Stimulated activated CD4-positive, alpha-beta T cell treated with anti-CD3 and anti-CD28 coated beads, Interleukin-1b, Interleukin-23, amount 100 ng/mL, for 4 hours (primary cell): ENCODE measurements at places on chromosomes 12 and 14.

DNA sequence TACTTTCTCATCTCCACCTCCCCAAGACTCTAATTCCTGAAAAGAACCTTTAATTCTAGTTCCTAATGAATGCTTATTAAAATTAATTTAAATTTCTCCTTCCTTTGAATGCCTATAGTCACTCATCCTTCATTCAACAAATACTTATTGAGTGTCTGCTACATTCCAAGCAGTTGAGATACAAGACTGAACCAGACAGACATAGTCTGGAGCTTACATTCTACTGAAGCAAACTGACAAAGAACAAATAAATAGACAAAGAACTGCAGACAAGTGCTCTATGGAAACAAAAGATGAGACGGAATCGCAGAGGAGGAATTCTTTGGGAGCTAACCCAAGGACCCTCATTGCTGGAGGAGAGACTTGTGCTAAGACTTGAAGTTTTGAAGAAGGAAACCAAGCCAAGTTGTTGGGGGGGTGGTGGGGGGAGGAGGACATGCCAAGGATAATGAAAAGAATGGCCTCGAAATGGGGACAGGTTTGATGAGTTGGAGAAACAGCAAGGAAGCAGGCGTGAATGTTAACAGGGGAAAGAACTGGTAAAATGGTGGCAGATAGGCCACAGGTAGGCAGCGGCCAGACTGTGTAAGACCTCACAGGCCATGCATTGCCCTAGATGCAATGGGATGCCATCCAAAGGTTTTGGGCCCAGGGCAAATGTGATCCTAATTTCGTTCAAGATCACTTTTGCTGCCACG, 9.7 kb upstream of the TDG start:
- DNase-seq = no peak

DNA sequence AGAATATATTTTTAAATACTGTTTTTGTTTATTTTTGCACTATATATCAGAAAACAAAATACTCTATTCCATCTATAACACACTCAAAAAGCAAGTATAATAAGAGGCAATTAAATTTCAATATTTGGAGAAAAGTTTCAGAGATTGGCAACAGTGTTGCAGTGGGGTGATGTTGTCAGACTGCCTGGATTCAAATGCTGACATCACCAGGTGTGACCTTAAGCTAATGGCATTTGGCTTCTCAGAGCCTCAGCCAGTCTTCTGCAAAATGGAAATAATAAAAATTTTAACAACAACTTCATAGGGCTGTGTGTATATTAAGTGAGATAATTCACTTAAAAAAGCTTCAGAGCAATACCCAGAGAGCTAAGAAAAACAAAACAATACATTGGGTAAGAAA, 74.7 kb downstream of the TMTC1 start:
- no peak for DNase-seq

- no peak for DNase-seq
Measured at GRCh38 chr14:21262410-21262809, 6.8 kb downstream of the HNRNPC start.

DNA sequence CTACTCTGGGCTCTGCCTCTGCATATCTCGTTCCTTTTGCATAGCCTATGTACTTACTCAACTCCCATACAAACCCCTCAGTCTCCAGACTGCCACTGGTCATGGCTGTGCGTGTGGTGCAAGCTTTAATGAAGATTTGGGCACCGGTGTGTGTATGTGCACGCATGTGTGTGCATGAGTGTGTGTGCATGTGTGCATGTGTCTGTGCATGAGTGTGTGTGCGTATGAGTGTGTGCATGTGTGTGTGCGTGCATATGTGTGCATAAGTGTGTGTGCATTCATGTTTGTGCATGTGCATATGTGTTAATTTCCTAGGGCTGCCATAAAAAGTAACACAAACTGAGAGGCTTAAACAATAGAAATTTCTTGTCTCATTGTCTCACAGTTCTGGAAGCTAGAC, 17.1 kb upstream of the TBPL2 start:
- DNase-seq = no peak

DNA sequence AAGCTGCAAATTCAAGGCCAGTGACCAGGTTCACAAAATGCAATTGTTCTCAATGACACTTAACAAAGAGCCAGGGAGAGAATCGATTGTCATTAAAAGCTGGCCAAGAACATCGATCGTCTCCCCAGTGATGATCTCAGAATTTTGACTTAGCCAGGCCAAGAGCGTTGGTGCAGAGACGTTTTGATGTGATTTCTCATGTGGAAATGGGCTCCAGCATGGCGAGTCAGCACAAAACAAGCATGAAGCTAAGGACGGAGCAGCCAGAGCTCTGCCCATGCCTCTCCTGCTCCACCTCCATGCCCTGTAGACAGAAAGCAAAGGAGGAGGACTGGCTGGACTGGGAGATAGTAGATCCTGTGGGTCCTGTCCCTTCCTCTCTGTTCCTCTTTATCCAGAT, 270.8 kb downstream of the FOXN3 start:
- no peak for DNase-seq

GRCh38 chr14:93047661-93048060, 68.1 kb downstream of the ITPK1 start:
- DNase-seq = no peak

- DNase-seq = no peak
Measured at GRCh38 chr14:29925101-29925722, 2.4 kb downstream of the PRKD1 start.

GRCh38 chr14:86915406-86915805, 1077.6 kb downstream of the GALC start:
- DNase-seq = no peak

- DNase-seq = no peak
Measured at GRCh38 chr12:85405781-85406522, 125.9 kb downstream of the ALX1 start.

GRCh38 chr12:79737875-79738718, 47.3 kb upstream of the PAWR start:
- peak; percentile 2 for DNase-seq

GRCh38 chr12:5507944-5508343, 76.0 kb downstream of the NTF3 start:
- DNase-seq = no peak

- no peak for DNase-seq
Measured at GRCh38 chr12:12812174-12812573, 972 bp upstream of the DDX47 start.

DNA sequence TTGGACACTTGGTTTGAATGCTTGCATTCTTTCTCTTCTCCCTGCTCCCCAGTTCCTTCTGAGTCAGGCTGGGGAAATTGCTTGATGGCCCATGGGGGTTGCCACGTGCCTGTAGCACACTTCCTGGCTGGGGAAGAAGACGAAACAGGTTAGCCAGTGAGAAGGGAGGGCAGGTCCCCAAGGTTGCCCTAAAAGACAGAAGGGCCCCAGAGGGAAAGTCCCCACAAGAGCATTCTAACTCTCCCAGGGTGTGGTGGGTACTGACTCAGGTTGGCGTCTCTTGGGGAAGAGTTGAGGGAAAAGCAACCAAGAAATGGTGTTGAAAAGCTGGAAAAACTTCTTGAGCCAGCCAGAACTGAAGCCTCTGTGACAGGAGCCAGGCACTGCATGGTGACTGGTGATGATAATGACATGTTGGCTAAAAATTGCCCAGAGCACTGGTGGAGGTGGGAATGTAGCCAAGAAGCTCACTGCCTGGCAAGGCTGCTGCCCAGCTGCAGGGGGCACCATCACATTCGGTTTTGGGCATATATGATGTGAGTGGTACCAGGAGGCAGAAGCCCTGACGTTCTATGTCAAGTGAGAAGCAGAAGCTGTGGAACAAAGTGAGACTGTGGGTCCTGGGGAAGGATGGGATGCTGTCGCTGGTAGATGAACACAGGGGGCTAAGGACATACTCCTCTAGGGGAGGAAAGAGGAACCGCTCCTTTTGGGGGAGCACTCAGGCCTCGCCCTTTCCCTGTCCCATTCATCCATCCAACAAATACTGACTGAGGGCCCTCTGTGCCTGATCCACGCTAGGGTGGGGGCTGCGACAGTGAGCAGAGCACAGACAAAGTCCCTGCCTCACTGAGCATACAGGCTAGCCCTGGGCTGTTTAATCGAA, 8.1 kb upstream of the RABGGTA start:
- DNase-seq = peak; percentile 43

GRCh38 chr12:113980537-113981337, 14.6 kb upstream of the RBM19 start:
- DNase-seq = no peak

GRCh38 chr12:53425515-53426150, 2.0 kb downstream of the AMHR2 start:
- DNase-seq = no peak

GRCh38 chr12:119809023-119809422, 68.1 kb downstream of the CIT start:
- no peak for DNase-seq

- DNase-seq = no peak
Measured at GRCh38 chr12:29591140-29592020, 93.9 kb upstream of the OVCH1 start.

DNA sequence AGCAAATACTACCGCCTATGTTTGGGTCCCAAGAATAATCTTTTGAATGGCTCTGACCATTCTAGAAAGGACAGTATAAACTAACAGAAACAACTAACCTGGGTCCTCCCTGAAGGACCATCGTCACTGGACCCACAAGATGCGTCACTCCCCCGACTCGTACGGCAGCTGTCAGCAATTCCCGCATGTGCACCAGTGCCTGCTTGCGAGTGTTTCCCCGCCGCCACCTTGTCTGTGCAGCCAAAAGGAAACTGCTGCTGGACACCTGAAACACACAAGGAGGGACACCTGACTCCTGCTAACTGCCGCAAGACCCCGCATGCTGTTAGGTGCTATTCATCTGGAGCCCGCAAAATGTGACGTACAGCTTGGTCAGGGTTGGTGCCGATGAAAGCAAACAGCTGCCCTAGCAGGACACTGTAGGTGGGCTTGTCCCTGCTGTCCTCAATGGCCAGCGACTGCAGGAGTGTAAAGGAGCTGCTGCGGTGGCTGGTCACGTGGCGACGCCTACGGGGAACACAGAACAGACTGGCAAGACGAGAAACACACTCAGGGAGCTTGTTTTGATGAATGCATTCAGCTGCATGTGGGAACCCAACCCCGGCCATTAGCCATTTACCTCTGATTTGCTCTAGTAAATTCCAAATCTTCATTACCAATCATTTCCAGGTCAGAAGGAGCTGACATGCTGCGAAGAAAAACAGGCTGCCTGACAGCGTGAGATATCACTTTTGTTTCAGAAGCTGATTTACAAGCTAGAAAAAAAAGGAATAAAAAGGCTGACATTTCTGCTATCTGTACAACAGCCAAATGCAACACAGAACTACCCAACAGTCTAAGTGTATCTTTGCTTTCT, 118.1 kb downstream of the TRAFD1 start:
- DNase-seq = no peak

- no peak for DNase-seq
Measured at GRCh38 chr12:4621511-4621910, 27.3 kb downstream of the AKAP3 start.

DNA sequence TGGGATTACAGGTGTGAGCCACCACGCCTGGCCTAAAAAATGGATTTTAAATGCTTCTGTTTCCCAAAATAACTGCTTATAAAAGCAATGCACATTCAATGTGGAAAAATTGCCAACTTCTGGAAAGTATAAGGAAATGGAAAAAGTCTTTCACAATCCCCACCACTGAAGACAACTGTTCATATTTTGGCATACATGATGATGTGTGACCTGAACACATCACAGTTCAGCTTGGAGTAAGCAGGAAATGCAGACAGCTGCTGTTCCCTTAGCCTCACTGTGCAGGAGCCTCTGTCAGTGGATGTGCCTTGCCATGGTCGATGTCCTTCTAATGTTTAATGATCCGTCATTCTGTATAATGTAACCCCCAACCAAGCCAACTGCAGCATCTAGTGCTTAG, 5.2 kb downstream of the MTERF2 start:
- no peak for DNase-seq

GRCh38 chr14:67276131-67276530, 34.9 kb downstream of the PALS1 start:
- no peak for DNase-seq

DNA sequence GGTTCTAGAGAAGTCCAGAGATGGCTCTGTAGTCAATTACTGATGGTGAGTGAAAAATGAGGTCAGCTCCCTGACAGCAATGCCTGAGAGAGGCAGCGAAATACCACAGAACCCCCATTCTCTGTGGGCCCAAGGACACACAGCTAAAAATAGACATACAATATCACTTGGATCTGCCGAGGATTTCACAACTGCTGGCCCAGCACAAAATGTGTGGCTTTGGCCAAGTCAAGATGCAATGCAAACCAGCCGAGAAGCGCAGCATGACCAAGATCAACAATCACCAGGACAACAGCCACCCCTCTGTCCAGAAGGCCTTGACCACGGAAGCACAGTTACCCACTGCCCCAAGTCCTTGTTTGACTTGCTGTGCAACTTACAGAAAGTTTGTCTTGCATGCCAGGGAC, 52.2 kb downstream of the CKAP4 start:
- no peak for DNase-seq

GRCh38 chr12:89663577-89664357, 44.9 kb downstream of the ATP2B1 start:
- peak; percentile 11 for DNase-seq

DNA sequence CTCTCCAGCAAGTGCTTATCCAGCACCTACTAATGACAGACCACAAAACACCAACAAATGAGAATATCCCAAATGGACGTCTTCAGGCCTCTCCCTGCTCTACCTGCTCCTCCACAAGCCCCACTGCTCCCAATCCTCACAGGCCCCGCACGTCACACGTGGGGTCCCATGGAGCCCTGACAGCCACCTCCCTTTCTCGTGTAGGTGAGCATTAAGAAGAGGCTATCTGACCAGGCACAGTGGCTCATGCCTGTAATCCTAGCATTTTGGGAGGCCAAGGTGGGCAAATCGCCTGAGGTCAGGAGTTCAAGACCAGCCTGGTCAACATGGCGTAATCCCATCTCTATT, 5.4 kb downstream of the RIMBP2 start:
- no peak for DNase-seq

- no peak for DNase-seq
Measured at GRCh38 chr12:112527501-112527900, 108.8 kb downstream of the PTPN11 start.
